ENCODE measurements at places on chromosomes 3 and 15.

GRCh38 chr3:108602249-108602934, 12.9 kb downstream of the DZIP3 start:
- DNase-seq = peak; percentile 71

DNA sequence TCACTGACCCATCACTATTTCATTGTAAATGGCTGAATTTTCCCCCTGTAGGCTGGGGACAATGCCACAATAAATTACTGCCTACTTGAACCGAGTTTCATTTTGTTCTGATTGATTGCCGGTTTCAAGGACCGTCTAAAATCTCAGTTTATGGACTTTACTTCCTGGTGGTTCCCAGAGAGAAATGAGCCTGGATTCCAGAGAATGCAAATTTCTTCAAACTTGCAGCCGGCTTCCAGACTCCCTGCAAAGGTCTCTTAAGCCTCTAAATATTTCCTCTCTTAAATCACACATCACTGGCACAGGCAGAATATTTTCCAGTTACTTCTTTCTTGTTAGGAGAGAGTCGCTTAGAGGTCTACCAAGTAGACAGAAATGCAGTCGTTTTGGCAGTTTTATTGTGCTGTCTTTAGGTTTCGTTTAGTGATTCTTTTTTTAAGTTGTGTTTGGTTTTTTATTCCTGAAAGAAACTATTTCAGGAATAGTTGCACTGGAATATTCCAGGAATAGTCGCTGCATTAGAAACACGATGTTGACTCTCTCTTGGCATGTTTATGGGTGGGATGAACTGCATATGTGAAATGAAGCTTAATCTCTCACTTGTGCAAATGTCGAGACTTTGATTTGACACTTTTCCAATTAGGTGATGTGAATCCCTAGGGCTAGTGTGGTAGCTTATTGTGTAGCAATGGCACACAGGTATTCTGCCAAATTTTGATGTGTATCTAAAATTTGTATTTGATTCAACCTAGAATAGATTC, 284.1 kb upstream of the NR2E3 start:
- DNase-seq = no peak

DNA sequence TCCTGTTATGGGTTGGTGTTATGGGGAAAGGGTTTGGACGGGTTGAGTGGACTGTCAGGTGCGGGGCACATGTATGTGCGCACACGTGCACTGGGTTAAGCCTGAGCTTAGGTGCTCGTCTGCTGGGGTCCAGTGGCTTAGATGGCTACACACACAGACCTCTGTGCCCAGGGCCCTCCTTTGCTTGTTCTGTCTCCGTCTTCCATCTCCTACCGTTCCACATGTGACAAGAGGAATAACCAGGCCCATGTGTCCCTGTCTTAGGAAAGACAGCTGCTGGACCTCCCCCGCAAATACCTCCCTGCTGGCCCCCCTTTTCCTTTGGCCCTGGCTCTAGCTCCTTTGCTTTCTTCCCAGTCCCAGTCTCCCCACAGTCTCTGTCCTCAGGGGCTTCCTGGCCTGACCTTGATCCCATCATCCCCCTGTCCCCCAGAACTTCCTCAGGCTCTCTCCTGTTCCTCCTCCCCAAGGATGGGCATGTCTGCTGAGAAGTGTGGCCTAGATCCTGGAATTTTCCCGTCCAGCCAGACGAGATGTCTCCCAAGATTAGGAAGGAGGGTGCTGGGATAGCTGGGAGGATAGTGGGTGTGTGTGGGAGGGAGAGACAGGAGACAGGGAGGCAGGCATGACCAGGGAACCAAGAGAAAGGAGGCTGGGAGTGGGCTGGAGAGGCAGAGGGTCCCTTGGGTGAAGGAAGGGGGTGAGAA, 797 bp upstream of the THPO start:
- DNase-seq = peak; percentile 49

DNA sequence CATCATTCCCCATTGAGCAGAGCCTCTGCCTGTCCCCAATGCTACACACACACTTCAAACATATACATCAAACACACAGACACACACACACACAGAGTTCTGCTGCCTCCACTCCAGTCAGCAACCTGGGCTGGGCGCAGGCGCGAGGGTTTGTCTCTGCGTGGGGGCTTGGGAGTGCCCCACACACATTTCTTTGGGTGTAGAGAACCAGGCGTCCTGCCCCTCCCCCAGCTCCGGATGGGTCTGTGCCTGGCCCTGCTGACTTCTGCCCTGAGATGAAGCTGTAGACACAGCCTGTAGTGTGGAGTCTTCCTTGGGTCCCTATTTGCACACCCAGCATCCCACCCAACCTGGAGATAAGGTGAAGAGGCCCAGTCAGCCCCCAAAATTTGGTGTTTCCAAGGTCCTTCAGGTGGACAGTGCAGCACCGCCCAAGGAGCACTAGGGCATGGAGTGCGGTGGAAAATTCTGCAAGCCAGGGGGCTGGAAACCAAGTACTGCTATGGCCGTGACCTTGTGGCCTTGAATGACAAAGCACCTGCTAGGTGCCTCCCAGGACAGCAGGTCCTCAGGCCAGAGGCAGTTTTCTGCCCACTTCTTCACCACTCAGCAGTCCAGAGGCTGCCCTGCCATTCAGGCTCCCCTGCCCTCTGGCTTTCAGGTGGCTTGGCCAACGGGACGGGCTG, 26.8 kb downstream of the FBXW12 start:
- no peak for DNase-seq

DNA sequence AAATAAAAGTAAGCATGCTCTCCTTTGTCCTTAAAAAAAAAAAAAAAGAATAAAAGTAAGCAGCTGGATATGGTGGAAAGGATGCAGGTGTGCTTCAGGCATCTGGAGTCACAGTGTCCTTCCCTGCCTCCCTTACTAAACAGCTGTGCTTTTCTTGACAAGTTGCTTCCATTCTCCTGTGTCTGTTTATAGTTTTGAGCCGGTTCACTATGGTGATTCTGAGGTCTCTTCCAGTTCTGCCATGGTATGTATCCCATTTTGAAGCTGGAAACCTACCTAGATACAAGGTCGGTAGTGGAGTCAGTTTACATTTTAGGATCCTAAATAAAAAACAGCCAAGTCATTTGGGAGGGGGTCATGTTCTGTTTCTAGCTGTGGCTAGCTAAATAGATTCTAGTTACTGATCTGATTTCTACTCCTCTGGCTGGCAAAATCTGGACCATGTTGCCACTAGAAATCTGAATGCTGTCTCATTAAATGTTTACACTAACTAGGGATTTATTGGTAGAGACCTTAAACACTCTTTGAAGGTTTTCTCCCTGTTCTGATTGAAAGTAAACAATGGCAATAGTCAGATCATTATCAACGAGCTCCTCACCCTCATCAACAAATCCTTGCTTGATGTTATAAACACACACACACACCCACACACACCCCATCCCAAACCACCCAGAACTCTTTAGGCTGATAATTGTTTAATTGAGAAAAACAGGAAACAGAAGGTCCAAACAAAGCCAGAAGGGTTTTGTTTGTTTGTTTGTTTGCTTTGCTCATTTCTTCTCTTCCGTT, 7.9 kb downstream of the TNFSF10 start:
- DNase-seq = no peak

- DNase-seq = no peak
Observed at GRCh38 chr3:133472242-133472641, 72.4 kb downstream of the BFSP2 start.

DNA sequence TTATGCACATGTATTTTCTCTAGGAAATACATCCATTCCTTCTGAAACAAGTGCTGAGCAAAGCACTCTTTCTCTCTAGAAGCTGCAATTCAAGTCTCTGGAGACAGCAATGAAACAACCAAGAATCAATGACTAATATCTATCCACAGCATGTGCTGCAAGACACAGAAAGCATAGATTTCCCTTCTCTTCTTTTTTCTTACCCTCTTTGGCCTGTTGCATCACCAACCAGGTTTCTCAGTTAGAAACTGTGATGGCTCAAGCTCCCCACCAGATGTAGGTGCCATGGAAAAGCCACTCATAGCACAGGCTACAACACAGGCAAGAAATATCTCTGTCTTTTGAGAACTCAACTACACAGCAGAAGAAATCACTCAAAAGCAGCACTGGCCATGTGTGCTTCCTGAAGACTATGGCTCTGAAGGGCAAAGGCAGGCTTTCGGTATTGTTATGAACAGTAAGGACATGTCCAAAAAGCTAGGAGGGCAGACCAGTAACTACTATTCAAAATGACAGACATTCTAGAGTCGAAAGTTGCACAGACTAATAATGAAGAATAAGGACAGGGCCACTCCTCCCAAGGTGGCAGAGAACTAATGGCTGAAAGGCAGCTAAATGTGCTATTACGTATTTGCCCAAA, 15.5 kb downstream of the ZDHHC3 start:
- peak; percentile 5 for DNase-seq

DNA sequence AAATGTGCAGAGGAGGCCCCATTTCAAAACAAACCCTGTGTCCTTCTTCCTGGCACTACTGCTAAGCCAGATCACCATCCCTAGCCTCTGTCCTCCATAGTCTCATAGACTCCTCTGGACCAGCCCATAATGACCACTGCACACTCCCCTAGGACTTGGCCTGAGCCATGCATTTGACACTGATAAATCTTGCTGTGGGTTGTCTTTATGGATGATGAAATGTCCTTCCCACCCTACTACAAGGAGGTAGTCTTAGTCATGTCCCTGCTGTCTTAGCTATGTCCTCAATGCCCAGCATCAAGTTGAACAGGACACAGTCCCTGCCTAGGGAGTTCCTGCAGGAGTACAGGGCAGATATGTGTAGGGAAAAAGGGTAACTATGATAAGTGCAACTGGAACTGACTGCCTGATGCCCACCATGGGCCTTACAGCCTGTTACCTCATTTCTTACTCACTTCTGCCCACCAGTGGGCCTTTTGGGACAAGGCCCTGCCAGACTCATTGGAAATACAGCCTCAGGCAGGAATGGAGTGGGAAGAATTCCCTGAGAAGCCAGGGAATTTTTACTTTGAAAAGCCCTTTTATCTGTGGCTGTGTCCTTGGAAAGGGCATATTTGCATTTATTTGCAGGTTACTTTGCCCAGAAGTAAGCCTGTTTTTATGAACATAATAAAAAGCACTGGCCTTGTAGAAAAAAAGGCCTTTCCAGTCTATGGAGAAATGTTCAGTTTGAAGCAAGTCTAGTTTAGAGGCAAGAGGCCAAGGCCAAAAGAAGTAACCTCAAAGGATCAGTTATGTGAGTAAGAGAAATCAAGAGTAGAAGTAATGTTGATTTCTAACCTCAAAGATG, 199.6 kb upstream of the EIF1B start:
- no peak for DNase-seq

GRCh38 chr15:59137566-59137965, 32.6 kb downstream of the CCNB2 start:
- DNase-seq = no peak

GRCh38 chr3:54641226-54642014, 286.4 kb downstream of the LRTM1 start:
- no peak for DNase-seq

DNA sequence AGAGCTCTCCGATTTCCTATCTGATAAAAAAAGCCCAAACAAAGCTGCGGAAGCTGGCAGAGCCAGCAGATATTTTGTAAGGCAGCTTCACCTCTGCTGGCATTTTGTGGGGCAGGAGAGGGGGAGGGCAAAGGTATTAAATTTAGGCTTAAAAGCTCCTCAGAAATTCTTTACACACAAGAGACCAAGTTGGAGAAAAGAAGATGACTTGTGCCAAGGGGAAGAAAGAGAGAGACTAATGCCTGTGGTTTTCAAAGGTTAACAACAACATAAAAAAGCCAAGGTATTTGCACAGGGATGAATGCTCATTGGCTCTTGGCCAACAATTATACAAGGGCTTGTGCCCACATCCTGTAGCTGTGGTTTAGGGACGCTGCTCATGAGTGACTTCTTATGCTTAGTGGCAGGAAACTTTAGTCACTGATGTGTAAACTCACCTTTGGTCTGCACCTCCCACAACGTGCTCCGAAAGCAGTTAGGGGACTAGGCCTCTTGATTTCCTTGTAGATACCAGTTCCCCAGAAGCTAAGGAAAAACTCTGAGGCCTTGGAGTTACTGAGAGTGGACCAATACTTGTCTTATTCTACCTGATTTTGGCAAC, 152.9 kb downstream of the TPRG1 start:
- DNase-seq = peak; percentile 91

GRCh38 chr15:77599899-77600298, 32.8 kb downstream of the LINGO1 start:
- no peak for DNase-seq

DNA sequence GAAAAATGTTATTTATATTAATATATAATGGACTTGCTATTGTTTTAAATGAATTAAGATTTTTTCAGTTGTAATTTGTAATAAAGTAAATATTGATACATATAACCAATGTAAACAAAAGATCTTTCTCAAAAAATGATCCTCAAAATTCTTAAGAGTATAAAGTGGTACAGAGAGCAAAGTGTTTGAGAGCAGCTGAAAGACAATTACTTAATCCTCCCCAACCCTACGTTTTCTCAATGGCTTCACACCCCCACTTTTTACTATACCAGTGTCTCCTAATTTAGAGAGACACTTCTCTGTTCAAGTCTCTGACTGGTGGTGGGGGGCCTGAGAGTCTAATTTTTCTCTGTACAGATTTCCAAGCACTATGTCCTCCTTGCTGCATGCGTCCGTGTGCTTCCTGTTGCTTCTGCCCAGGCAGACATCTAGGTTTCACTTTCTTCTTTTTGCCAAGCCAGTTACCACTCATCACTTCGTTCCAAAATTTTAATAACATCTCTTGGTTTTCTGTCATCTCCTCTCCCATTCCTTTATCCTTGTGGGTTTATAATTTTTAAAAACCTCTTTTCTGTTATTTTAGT, 276.3 kb upstream of the DNAJC19 start:
- no peak for DNase-seq

- DNase-seq = no peak
Observed at GRCh38 chr3:88038566-88038965, 20.2 kb downstream of the CGGBP1 start.

DNA sequence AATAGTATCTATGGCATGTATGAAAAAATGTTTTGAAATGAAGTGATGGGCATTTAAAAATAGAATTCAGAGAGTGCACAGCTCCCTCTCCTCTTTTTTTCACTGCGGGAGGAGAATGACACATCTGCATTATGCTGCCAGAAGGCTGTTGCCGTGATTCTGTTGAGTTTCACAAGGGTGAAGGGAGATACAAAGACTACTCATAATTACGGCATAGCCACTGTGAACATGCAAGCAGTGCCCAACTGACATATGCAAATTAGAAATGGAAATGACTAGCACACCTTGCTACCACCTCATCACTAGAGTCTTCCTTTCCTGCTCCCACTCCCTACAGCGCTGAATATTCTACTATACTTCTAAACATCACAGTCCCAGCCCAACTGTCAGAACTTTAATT, 20.1 kb downstream of the IFT57 start:
- DNase-seq = no peak
